Activated naive CD4-positive, alpha-beta T cell treated with anti-CD3 and anti-CD28 coated beads, Interleukin-2, amount 50 U/mL, for 72 hours (primary cell): ENCODE measurements at places on chromosomes 6 and 20. TPM values are rescaled to one million over a fixed set of nuclear protein-coding genes. Genes with fewer than 3 reads are reported as not detected.

DNA sequence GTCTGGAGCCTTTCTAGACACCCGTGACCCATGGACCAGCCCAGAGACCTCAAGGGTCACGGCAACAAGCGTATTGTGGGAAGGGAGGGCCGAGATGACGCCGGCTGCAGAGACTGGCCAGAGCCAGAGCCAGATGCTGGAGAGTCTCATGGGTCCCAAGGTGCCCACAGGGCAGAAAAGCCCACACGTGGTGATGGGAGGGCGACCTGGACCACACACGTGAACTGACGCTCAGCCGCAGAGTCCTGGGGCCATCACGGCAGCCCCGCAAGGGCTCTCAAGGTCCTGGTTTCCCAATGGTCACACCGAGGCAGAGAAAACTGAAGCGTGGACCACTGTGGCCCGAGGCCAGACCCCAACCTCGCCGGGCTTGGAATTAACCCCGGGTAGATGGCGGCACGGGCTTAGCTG, 92.6 kb downstream of the YTHDF1 start:
- no peak for DNase-seq

- no peak for DNase-seq
These were observed 33.5 kb downstream of the NEDD9 start for GRCh38 chr6:11198663-11199603.

- DNase-seq = no peak
These were observed 84.4 kb downstream of the SYNE1 start for GRCh38 chr6:152552616-152553209.

The TAAR6 gene
- not detected for total RNA-seq

DNA sequence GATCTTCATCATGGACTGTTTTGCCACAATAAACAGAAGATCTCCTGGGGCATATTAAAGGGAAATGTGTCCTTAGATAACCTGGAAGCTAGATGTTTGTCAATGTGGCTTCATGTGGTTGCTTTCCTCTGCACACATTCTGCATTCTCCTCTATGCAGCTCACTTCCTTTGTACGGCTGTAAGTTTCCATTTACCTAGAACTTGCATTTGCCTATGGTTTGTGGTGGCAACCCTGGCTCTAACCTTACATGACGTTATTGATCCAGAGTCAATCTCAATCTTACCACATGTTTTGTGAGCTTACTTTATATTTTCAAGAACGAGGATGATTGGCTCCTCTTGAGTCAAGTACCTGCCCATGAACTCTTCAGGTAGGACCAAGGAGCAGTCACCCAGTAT, 863.1 kb downstream of the MAFB start:
- DNase-seq = no peak

DNA sequence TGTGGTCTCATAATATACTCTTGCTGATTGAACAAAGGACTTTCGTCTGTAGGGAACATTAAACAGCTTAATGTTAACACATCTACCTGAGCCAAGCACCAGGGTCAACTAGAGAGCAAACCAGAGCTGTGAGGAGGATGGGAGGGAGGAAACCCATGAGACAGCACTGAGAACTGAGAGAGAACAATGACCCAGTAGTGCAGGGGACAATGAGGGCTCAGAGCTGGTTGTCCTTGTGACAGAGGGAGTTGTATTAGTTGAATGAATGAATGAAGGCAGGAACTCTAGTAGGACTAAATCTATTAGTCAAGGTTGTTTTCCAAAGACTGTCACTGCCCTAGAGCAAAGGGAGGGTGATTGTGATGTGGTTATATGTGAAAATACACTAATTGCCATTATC, 28.2 kb upstream of the GSTA4 start:
- no peak for DNase-seq

GRCh38 chr6:150406948-150407347, 38.1 kb downstream of the IYD start:
- DNase-seq = no peak

DNA sequence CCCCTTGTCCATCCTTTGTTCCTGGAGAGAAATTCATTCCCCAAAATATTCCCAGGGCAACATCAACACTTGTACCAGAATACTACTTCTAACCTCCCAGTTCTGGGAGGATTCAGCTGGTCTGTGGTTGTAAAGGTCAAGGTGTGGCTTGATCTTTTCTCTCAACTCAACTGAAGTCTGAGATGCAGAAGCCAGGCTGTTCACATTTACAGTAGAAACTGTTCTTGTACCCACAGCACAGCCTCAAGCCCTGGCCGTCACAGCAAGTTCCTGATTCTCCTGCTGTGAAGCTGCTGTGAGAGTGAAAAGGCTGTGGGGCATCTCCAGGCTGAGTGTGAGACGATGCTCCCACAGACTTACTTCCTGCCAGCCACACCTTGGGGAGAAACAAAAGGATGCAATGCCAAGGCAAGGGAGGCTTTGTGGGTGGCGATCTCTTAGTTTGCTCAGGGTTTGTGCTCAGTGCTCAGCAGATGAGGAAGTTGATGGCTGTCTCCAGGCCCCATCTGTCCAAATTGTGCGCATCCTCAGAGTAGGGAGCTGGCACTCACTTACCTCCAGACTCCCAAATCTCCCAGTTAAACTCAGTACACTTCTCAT, 143.9 kb upstream of the FOXA2 start:
- DNase-seq = no peak

GRCh38 chr20:44137266-44137801, 49.7 kb downstream of the JPH2 start:
- DNase-seq = no peak

The ADA gene
- 33.4 TPM for total RNA-seq

The STX11 gene
- total RNA-seq = 23.3 TPM

DNA sequence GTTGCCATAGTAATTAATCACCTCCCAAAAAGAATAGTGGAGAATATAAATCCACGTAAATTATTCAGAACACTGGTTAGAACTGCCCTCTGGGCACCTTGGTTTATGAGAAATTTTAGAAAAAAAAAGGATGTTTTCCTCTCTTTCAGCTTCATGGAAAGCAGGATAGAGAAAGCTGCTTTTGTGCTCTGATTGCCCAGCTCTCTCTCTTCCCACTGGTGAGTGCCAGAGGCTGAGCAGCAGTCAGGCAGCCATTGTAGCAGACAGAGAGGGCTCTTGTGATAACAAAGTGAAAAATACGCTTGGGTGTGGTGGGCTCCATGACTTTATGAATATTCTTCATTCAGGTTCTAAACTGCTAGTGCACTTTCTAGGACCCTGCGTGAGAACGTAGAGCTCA, 26.4 kb downstream of the SLC35F1 start:
- DNase-seq = no peak

DNA sequence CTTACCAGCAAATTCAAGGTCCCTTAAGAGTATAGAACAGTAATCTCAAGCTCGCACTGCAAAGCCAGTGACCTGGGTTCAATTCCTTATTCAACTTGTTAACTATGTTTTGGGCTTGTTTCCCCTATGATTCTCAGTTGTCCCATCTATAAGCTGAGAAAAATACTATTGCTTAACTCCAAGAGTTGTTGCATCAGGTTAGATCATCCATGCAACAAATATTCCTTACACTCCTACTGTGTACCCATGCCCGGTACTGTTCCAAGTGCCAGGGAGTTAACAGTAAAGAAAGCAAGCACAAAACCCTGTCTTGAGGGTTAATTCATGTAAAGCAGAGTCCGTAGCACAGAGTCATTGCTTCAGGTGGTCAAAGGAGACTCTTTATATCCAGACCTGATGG, 247.3 kb downstream of the MAFB start:
- no peak for DNase-seq

- DNase-seq = no peak
These were observed 103.7 kb downstream of the ARID1B start for GRCh38 chr6:156880913-156881312.

The NKAPL gene
- total RNA-seq = not detected

DNA sequence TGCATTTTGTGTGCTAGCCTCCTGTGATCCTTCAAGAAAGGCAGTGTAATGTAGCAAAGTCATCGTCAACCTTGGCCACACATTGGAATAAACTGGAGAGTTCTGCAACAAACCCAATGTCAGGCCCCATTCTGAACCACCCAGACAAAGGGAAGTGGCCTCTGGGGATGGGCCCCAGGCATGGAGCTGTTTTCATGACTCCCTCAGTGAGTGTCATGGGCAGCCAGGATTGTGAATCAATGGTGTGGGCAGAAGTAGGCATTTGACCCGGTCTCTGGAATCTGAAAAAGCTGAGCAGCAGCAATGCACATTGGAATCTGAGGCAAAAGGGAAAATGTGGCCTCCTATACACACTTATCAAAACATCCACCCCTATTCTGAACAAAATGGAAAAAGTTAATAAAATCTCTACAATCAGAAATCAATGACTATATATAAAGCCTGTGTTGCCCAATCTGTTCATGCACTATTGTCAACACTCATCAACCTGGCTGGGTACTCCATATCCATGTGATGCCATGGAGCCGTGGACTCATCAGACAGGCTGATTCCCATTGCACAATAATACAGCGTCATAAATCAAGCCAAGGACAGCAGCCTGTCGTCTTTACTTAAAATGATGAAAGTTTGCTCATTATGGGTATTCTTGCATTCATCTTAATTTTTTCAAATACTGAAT, 134.9 kb upstream of the STMND1 start:
- no peak for DNase-seq

The KIAA0408 gene
- 3.6 TPM for total RNA-seq

GRCh38 chr6:163940705-163941623, 526.4 kb downstream of the QKI start:
- DNase-seq = no peak

DNA sequence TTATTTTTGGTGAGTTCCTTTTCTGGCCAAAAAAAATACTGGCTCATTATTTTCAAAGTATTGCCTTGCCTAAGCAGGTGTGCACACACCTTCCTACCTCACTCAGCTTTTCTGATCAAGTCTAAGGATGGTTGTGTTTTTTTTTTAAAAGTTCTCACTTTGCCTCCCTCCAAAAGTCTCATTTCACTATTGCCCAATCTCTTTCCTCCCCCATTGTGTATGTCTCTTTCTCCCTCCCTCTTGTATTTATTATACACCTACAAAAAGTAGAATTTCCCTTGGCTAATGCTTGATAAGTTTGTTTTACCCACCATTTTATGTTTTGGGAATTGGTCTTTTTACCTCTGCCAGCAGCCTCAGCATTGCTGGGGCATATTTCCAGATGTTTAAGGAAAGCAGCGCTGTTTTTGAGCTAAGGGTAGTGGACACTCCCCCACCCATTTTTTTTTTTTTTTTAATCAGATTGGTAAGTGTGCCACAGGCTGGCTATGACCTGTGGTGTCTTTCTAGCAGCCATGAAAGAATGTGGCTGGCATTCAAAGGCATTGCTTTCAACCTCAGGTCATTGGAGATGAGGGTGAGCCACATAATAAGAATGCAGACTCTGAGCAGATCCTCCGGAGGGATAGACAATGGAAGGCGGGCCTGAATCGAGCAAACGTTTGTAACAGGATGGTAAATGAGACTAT, 668.6 kb downstream of the UTRN start:
- no peak for DNase-seq

The CDH4 gene
- total RNA-seq = 0.09 TPM

DNA sequence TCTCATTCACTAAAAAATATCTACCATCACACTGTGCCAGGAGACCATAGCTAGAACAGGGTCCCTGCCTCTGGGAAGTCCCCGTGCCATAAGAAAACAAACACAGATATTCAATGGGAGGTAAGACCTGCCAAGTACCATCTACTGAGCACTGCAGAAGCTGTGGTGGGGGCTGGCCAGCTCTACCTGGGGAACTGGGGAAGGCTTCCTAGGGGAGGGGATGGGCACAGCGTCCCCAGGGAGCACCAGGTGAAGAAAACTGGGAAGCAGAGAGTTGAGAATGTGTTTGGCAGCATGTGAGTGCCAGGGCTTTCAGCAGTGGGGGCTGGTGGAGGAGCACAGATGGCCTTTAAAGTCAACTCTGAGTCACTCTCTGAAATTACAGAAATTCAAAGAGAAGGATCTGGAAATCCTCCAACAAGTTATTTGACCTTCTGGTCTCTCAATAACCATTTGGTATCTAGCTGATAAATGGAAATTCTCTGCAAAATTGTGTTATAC, 85.2 kb downstream of the SHLD1 start:
- no peak for DNase-seq

- DNase-seq = no peak
These were observed 33.2 kb downstream of the ADGRF5 start for GRCh38 chr6:46888578-46888977.

The VIP gene
- not detected for total RNA-seq

GRCh38 chr6:137000825-137001224, 43.9 kb downstream of the IL20RA start:
- DNase-seq = no peak

GRCh38 chr20:48735112-48735511, 92.7 kb downstream of the PREX1 start:
- DNase-seq = no peak

DNA sequence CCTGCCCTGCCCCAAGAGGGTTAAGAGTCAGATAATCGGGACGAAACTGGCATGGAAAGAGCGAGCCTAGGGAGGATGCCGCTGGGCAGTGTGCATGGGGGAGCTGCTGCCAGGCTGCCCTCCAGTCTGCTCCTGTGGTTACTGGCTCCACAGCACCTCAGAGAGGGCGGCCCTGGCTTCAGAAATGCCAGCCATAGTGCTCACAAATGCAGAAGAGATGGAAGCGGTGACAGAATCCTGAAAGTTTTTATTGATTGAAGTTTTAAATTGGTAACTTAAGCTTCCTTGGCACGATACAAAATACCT, 57.9 kb downstream of the VAPB start:
- no peak for DNase-seq

GRCh38 chr20:3077618-3078134, 6.3 kb downstream of the OXT start:
- no peak for DNase-seq
